Stimulated activated CD4-positive, alpha-beta T cell treated with anti-CD3 and anti-CD28 coated beads, Interleukin-15, amount 100 ng/mL, for 1 hour (primary cell): ENCODE measurements at places on chromosomes 5 and 9.

GRCh38 chr9:3736161-3736560 lies 210.4 kb upstream of the RFX3 start:
- DNase-seq = no peak

DNA sequence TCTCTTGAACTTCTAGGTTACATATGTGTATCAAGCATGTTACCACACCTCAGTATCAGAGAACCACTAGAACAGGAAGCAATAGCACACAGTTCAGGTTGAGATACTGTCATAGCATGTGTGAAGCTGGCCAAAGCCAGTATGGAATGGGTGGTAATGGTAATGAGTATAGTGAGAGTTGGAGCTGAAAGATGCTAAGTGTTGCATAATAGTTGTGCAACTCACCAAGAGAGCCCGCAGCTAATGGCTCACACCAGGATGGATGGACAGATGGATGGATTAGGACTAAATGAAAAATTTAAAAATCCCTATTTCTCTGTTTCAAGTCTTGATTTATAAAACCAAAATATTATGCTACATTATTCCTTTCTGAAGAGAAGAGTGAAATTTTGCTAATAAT lies 53.4 kb upstream of the KCNN2 start:
- no peak for DNase-seq

DNA sequence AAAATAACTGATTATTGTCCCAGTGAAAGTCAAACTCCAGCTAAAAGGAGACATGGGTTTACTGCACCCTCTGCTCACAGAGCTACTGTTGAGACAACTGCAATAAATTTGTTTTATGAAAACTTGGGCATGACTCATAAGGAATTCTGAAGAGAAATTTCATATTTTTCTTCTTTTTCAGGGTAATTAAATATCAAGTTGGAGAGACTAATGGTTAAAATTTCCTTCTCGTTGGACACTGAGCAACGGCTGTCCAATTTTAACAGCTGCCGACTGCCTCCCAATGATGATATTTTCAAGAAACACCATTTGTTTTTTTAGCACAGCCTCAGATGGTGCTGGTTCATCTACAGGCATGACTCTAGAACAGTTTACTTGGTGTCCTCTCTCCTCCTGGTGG lies 259.2 kb upstream of the RGMB start:
- DNase-seq = no peak

DNA sequence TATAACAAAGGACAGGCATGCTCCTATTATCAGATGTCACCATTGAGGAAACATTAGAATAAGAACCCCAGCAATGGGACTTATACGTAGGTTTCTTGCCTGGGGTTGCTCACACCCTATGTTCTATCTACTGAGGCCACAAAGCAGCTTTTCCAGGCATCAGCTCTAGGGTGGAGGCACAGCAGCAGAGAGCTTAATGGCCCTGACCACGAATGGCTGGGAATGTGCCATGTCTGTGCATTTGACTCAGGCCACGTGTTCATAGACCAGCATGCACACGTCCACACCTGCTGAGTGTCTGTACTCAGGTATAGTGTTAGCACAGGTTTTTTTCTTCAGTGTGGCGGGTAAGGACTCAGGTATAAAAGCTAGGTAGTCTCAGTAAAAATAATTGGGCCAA lies 129.4 kb downstream of the AOPEP start:
- DNase-seq = no peak

- DNase-seq = no peak
These were observed 22.2 kb upstream of the B4GALT1 start for GRCh38 chr9:33189331-33189791.

DNA sequence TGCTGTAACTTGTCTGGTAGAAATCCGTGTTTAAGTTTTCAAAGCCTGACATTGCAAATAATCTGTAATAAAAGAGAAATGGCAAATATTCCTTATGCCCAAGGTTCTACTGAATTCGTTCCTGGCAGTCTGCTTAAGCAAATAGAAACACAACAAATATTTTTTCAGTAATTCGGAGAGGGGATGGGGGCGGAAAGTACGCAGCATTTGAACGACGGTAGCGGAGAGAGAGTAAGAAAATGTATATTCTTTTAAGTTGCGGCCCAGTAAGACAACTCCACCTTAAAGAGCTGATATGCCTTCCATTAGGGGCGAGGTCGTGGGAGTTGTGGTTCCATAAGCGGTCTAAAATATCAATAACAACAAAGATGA lies 569 bp downstream of the YIPF5 start:
- DNase-seq = no peak

GRCh38 chr5:146050086-146050485 lies 55.3 kb downstream of the PLAC8L1 start:
- DNase-seq = no peak

- DNase-seq = no peak
These were observed 220.8 kb downstream of the PRR16 start for GRCh38 chr5:120684749-120685415.

DNA sequence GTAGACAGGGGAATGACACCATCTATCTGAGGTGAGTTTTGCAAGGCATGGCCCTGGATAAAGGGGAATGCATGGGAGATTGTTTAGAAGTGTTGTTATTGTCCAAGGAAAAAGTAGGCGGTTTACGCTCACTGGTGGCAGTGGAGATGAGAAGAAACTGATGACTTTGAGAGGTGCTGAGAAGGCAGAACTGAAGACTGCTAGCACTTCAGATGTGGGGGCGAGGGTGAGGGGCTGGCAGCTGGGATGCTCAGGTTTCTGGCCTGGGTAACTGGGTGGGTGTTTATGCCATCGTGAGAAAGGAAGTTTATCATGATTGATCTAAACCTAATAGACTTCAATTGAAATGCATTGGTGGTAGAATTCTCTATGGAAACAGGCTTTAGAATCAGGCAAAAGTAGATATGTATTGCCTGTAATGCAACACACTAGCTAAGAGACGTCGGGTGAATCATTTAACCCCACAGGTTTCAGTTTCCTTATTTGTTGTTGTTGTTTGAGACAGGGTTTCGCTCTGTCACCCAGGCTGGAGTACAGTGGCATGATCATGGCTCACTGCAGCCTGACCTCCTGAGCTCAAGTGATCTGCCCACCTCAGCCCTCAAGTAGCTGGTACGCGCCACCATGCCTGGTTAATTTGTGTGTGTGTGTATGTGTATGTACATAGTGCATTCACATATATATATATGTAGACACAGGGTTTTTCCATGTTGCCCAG lies 123.5 kb downstream of the SLC24A2 start:
- DNase-seq = no peak

DNA sequence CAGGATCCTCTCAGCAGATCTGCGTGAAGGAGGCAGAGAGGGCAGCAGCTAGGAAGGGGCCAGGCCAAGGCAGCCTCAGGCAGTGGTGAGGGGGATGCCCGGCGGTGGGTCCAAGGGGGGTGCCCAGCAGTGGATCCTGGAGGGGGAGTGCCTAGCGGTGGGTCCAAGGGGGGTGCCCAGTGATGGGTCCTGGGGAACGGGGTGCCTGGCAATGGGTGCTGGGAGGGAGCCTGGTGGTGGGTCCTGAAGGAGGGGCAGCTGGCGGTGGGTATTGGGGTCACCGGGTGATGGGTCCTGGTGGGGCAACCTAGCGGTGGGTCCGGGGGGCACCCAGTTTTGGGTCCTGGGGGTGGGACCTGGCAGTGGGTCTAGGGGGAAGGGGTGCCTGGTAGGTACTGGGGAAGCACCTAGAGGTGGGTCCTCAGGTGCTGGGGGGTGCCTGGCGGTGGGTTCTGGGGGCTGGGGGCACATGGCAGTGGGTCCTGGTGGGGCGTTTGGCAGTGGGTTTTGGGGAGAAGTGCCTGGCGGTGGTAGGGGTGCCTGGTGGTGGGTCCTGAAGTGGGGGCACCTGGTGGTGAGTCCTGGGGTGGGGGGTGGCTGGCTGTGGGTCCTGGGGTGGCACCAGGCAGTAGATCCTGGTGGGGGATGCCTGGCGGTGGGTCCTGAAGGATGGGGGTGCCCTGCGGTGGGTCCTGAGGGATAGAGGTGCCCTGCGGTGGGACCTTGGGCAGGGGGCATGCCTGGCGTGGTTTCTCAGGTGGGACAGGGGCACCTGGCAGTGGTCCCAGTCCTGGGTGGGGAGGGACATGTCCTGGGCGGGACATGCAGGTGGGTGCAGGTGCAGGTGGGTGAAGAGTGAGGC lies 1.9 kb downstream of the LRRC14B start:
- DNase-seq = no peak

DNA sequence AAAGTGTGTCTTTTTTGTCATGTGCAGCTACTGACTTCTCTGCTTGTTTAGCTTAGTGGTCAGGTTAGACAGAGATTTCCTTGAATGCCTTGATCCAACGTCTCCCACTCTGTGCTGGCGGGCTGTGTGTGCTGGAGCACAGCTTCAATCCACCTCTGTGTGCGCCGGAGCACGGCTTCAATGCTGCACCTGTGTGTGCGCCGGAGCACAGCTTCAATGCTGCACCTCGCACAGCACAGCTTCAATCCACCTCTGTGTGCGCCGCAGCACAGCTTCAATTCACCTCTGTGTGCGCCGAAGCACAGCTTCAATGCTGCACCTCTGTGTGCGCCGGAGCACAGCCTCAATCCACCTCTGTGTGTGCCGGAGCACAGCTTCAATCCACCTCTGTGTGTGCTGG lies 69.0 kb upstream of the PHYKPL start:
- DNase-seq = no peak

GRCh38 chr9:76025286-76025685 lies 134.8 kb downstream of the PCSK5 start:
- DNase-seq = no peak

DNA sequence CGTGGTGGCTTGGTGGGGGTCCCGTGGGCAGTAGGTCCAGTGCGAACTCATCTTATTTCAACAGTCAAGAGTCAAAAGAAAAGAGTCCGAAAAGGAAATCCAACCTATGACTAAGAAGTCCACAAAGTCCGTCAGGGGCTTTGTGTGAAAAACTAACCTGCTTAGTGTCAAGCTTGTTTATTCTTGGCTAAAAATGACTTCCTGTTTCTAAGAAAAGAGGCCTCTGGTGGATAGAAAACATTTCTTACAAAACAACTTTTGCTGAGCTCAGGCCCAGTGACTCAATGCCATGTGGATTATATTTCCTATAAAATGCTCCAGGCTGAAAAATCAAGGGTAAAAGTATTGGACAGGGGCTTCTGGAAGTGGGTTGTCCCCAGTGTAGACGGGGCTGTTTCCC lies 105.9 kb downstream of the GADD45G start:
- no peak for DNase-seq

GRCh38 chr9:75891771-75892215 lies 1.3 kb downstream of the PCSK5 start:
- no peak for DNase-seq

GRCh38 chr9:94498801-94499453 lies 56.0 kb upstream of the PCAT7 start:
- no peak for DNase-seq

DNA sequence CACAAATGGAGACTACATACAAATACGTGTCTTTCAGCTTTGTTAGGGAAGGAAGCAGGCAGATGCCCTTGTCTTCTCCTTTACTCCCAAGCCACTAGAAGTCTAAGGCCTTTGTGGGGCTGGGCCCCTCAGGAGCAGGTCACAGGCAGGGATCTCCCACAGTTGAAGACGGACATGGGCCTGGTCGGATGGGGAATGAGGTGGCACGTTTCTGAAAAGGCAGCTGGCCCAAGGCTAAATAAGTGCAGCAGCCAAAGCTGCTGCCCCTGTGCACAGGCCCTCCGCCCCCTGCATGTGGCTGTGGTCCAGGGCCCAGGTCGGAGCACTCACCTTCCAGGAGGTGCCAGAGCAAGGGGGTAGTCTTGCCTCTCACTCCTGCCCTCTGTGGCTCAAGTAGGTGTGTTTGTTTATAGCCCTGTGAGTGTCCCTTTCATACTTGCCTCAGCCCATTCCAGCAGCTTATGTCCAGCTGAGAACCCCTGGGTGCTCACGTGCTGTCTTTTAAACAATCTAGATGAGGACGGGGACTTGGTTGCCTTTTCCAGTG lies 1.8 kb downstream of the SQSTM1 start:
- no peak for DNase-seq

- DNase-seq = no peak
These were observed 143.8 kb downstream of the PALM2AKAP2 start for GRCh38 chr9:109923806-109924205.

DNA sequence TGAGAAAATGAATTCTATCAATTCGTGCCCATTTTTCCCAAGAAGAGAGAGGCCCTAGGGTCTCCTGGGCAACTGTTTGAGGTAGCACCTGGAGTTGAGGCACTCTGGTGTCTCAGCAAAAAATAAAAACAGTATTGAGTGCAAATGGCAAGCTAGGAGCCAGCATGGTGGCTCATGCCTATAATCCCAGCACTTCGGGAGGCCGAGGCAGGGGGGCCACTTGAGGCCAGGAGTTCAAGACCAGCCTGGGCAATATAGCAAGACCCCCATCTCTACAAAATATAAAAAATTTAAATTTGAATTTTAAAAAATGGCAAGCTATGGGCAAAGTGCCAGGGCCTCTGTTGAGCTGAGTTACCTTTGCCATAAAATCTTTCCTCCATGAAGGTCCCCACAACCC lies 136.0 kb downstream of the CDK5RAP2 start:
- DNase-seq = no peak

DNA sequence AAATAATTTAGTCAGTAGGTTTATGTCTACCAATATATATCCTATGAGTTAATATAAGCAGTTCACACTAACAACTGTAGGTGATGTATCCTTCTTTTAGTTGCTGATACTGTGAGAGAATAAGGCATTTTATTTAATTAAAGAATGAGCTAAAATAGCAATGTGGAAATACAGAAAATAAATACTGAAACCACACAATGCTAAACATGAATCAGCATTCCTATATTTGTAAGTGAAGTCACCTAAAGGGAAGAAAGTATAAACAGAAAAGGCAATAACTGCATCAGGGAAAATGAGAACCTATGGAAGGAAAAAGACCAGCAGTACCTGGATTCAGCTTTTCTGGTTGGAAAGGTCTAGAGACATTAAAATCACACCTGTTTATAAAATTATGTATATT lies 336.0 kb downstream of the PDE4D start:
- no peak for DNase-seq

GRCh38 chr9:35757226-35757891 lies 3.3 kb upstream of the MSMP start:
- no peak for DNase-seq

DNA sequence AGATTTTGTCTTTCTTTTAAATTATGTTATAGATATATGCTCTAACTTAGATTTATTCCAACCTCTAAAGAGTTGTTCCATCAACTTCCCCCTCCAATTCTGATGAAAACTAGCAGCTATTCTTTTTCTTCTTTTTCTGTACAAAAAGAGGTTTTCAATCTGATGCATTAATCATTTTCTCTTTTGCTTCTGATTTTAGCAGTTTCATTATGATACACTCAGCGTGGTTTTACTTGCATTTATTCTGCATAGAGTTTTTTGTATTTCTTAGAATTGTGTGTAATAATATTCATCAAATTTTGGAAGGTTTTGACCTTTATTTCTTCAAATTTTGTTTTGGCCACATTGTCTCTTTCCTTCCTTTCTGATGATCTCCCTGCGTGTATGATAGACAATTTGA lies 968.1 kb upstream of the CDH18 start:
- DNase-seq = no peak

- no peak for DNase-seq
These were observed 615.5 kb downstream of the RAB3C start for GRCh38 chr5:59198365-59198764.

GRCh38 chr9:119036969-119037368 lies 332.3 kb downstream of the BRINP1 start:
- DNase-seq = no peak
